Fibroblast of lung (primary cell): ENCODE measurements at places on chromosomes 3 and 15. TPM values are rescaled to one million over a fixed set of nuclear protein-coding genes. Genes with fewer than 3 reads are reported as not detected.

The CATSPER2 gene
- 1.0 and 2.3 TPM in 2 replicates for total RNA-seq

The RYR3 gene
- total RNA-seq = 0.17 and 0.26 TPM in 2 replicates

The CLDN16 gene
- under 0.01 and 0.33 TPM in 2 replicates for total RNA-seq

The CCDC50 gene
- total RNA-seq = 77.0 and 114 TPM in 2 replicates

The ETV5 gene
- total RNA-seq = 15.4 and 24.9 TPM in 2 replicates

The SLC22A13 gene
- total RNA-seq = 0.26 and 0.33 TPM in 2 replicates

The CRABP1 gene
- not detected in 2 replicates for total RNA-seq

The CIP2A gene
- 5.4 and 10.1 TPM in 2 replicates for total RNA-seq

The FGF7 gene
- total RNA-seq = 488 and 527 TPM in 2 replicates

The FES gene
- total RNA-seq = 23.4 and 31.2 TPM in 2 replicates

DNA sequence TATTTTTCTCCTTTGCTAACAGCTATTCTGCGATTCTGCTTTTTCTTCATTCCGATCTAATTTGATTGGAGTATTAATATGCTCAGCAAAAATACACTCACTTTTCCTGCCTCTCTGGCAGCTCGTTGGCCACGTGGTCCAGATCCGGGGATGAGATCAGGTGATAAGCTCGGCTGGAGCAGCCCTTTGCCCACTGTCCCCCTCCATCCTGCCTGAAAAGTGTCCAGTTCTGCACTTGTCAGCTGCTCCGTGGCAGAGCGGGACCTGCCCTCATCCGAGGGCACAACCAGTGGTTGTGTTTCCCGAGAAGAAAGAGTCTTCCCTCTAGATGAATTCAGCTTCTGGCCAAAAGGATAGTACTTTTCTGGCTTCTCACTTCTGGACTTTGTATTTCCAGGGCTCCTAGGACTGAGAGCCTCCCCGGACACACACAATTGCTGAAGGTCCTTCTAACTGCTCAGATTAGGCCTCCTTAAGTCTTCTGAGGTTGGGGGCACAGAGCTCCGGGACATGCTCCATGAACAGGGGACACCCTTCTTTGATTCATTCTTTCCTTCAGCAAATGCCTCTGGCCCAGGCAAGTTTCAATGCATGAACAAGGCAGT is 103.9 kb upstream of the ALDH1A3 start:
- DNase-seq = no peak

DNA sequence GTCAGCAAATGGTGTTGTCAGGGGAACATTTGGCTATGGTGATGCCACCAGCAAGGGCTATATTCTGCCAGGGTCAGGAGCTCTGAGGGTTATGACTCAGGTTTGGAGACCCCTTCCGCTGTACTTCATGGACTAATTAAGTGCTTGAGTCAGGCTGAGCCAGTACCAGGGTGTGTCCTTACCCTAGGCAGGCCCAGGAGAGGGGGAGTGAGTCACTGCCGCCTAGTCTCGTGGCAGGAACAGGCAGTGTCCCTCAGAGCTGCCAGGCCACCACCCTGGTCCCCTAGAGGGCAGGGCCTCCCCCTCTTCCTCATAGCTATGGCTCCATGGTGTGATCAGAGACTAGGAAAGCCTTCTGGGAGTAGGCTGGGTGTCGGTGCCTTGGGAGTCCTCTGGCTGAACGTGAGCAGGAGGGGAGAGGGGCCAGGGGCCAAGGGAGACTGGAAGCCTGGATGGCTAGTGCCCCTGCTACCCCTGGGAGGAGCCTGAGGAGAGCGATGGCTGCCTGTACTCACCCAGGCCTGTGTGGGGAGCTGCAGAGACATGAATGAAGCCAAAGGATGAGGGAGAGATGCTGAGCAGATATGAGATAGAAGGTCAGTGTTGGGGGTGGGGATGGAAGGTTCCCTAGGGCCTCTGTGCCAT is 10.6 kb downstream of the MAPKAPK3 start:
- DNase-seq = peak; percentile 79

- peak; percentile 14 for DNase-seq
Measured at GRCh38 chr15:40695469-40695890, 506 bp downstream of the RAD51 start.

DNA sequence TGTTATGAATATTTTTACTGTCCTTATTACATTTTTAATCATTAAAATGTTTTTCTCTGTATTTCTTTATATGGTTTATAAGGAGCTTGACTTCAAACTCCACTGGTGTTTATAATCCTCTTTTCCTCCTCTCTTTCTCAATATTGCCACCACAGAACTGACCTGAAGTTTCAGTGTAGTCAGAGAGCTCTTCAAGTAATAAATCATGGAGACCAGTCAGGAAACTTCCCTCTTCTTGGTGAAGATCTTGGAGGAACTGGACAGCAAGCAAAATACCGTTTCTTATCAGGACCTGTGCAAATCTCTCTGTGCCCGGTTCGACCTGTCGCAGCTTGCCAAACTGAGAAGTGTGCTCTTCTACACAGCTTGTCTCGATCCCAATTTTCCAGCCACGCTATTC is 23.8 kb downstream of the MINAR1 start:
- no peak for DNase-seq

DNA sequence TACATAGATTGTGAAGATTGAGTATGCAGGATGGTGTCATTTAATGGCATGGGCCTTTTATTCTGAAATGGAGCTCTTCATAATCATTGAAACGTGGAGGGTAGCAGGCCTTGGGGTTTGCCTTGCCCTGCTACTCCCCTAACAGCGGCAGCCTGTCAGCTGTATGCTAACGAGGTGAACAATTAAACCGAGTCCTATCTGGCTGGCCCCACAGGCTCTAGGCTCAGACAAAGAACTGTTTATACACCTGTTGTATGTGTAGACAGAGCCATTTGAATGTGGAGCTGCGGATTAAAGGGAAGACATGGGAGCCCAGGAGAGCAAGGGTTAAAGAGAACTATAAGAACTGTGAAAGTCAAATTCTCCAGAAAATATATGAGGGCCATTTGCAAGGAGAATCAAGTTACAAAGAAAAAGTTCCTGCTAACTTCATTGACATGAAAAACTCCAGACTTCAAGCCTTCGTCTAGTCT is 116.7 kb upstream of the CGNL1 start:
- peak; percentile 17 for DNase-seq

GRCh38 chr3:181317508-181317907 is 328.0 kb upstream of the DNAJC19 start:
- DNase-seq = no peak

GRCh38 chr3:110362751-110363150 is 708.9 kb upstream of the NECTIN3 start:
- no peak for DNase-seq

DNA sequence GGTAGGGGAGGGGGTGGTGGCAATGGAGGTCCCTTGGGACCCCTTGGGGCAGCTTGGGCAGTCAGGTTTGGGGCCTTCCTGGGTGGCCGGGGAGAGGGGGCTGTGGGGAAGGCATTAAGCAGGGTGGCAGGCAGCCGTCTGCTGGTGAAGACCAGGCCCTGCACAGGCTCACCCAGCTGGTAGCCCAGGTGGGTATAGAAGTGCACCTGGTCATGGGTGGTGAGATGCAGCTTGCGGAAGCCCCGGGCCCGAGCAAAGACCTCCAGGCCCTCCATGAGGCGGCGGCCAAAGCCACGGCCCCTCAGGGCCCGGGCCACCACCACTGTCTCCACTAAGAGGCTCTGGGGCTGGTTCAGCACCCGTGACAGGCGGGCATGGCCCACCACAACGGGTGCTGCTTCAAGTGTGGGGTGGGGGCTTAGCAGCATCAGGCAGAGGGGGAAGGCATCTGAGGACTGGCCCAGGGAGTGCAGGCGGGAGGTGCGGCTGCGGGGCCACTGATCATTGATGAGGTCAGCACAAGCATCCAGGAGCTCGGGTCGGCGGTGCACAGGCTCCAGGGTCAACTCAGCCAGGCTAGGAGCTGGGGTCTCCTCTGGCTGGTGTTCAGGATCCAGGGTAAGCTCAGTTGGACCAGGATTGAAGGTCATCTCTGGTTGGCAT is 2.4 kb downstream of the HYAL3 start:
- no peak for DNase-seq

DNA sequence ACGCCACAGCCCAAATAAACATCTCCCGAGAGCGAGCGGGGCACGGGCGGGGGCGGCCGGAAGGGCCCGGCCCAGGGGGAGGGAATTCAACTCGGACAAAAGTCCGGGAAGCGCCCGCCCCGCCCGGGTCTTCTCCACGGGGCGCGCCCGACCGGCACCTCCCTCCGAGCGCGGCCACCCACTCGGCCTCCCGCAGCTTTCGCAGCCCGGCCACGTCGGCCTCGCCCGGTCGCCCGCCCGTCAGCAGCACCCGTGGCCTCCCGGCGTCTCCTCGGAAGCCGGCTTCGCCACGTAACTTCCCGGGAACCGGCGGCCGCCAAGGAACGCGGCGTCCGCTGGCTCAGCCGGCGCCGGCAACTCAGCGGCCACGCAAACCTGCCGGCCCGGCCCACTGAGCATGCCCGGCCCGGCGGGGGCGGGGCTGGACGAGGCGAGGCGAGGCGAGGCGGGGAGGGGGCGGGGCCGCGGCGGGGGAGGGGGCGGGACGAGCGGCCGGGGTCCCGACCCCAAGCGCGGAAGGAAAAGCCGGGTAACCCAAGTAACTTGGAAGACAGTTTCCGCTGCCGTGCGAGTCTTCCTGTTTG is at the start of gene TJP1:
Gene TJP1, minus strand, starts transcription at position 369 of the 584 bp plus-strand sequence. CDS start 440 bp downstream, outside the sequence.
- peak; percentile 76 for DNase-seq

- DNase-seq = no peak
Measured at GRCh38 chr15:100100926-100101325, 240.8 kb downstream of the ADAMTS17 start.

DNA sequence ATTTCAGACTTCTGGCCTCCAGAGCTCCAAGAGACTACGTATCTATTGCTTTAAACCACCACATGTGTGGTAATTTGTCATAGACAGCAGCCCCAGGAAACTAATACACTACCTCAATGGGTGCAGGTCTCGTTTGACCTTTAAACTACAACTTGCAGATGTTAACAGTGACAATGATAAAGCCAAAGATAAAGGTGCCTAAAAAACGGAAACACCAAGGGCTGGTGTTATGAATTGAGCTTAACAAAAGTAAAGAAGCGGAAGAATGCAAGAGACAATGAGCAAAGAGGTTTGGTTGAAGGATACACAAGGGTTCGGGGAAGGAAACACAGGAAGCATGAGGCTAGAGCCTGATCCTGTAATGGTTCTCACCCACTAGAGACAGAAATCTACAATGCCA is 50.8 kb downstream of the RFTN1 start:
- no peak for DNase-seq
